Cerebellar nuclear complex (tissue), 1 donor: ENCODE measurements at places on chromosomes 1 and 21.

DNA sequence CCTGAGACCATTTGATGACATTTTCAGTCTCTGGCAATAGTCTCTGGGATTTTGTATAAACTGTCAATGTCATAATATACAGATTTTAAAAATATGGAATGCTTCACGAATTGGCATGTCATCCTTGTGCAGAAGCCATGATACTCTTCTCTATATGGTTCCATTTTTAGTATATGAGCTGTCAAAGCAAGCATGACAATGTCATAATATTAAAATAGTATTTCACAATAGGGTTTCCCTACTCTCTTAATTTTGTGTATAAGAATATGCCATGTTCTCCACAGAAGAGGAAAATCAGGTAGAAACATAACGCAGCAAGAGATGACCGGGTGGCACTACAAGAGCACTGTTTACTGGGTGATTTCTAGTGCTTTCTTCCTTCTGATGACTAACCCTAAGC, 8.3 kb upstream of the DIPK1A start:
- no peak for DNase-seq

DNA sequence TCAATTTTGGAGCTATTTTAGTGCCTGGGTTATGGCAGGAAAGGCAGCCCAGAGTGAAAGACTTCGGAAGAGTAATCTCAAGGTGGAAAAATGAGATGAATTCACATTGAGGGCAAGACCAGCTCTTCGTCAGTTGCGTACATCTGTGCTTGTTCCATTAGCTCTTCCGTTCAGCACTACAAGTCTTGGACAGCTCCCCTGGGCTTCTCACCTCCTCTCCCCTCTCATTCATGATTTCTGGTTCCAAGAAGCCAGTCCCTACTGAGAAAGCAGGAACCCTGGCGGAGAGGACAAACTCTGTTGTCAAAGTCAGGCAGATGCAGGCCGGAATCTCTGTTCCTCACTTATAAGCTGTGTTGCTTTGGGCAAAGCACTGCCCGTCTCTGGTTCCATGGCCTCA, 76.5 kb downstream of the ACTL8 start:
- DNase-seq = no peak

- DNase-seq = no peak
Measured at GRCh38 chr1:76881762-76882161, 14.5 kb downstream of the ST6GALNAC5 start.

DNA sequence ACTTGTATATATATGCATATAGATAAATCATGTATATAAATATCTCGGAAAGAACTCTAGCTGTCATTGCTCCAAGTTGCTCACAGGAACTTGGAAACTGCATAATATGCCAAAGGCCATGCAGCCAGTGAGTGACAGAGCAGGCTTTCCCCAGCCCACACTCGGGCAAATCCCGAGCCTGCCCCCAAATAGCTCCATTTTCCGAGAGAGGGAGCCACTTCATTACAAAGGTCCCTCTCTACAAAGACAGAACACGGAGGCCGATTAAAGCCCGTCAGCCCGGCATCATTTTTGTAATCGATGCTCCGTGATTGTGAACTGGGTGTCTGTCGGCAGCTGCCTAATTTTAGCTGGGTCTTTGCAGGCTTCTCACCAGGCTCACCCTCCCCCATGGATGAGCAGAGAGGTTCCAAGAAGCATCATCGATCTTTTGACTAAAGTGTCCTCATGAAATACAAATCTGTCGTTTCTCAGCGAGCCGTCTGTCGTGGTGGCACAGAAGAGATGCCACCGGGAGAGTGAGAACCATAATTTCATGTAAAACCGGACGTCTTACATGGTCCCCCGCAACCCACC, 663.9 kb downstream of the PTPRU start:
- no peak for DNase-seq

DNA sequence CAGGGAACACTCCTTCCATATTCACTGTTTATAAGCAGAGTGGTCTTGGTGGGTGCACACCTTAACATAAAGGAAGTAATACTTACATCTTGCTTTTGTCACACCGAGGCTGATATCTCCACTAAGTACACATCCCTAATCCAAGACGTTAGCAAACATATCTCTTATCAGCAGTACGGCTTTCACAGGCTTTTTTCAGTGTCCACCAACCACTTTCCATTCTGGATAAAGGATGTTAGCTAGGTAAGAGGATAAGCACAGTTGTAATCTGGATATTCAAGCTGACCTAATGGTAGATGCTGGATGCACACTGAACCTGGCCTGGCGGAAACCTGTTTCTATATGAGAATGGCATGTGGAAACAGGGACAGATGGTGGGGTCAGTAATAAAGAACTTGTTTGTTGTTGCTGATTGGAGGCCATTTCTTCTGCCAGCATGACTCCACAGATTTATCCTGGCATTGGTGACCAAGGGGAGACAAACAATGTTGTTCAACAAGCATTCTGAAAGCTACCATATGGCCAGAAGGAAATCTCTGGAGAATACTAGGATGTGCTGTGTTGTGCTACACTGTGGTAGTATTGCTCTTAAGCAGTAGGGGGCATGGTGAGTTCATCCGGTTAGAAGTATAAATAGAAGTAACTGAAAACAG, 416.4 kb downstream of the PTBP2 start:
- no peak for DNase-seq

GRCh38 chr1:205012391-205013140, 30.4 kb upstream of the CNTN2 start:
- no peak for DNase-seq

- peak; percentile 37 for DNase-seq
Measured at GRCh38 chr1:174998569-174999215, 1.1 kb upstream of the CACYBP start.

DNA sequence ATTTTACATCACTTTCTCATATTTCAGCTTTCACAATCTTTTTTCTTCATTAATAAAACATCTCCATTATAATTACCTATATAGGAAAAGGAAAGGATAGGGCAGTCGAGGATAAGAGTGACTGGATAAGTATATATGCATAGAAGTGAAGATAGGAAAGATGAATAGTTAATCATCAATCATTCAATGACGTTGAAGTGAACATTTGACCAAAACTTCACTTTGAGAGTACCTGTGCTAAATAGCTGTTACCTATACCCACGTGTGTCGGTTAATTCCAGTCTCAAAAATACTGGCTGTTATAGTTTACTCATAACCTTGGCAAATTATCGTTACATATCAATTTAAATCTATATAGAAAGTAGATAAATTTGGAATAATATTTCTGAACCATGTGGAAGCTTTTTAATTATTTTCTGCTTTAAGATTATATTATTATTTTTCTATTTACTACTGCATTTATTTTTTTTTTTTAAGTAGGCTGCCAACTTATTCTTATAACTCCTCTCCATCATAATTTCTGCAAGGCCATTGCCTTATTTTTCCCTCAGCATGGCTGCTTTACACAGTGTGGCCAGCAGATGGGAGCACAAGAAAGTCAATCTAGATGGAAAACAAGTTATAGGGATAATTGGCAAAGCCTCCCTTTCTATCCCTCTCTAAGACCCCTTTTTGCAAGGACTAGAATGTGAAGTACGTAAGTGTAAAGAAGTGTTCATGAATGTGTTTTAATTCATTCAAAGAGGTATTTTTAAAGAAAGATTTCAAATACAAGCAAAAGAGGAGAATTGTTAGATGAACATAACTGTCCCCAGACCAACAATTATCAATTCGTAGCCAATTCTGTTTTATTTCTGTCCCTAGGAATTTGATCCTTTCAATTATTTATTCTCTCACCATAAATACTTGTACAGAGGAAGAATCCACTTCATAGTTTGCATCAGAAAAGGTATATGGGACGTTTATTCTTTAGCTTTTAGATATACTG, 290.4 kb downstream of the KCNT2 start:
- DNase-seq = no peak

GRCh38 chr1:236206548-236206947, 64.2 kb downstream of the GPR137B start:
- DNase-seq = no peak

DNA sequence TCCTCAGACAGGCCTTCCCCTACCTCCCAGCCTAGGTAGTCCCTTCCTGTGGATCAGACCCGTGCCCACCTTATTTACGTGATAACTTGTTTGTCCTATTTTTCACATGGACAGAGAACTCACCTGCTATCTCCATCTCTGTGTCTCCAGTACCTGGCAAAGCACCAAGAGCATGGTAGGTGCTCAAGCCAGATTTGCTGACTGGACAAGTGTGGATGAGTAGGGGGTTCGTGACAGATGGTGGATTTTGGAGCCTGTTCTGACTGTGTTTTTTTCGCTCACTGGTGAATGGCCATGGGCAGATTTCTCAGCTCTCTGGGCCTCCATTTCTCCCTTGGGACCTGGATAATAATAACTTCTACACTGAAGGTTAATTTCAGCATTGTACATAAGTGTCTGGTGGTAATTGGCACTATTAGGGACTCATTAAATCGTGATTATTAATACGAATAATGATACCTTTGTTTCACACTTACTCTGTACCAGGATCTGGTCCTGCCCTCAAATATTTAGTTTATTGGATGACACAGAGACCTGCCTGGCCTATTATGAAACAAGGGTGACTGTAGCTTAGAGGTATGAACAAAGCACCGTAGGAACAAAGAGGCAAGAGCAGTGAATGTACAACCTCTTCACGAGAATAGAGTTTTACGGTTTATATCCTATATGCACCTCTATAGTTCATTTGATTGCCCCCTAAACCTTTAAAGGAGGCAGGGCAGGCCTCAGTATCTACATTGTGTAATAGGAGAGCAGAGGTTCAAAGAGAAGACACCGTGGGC, 24.5 kb upstream of the SLC26A9 start:
- no peak for DNase-seq

DNA sequence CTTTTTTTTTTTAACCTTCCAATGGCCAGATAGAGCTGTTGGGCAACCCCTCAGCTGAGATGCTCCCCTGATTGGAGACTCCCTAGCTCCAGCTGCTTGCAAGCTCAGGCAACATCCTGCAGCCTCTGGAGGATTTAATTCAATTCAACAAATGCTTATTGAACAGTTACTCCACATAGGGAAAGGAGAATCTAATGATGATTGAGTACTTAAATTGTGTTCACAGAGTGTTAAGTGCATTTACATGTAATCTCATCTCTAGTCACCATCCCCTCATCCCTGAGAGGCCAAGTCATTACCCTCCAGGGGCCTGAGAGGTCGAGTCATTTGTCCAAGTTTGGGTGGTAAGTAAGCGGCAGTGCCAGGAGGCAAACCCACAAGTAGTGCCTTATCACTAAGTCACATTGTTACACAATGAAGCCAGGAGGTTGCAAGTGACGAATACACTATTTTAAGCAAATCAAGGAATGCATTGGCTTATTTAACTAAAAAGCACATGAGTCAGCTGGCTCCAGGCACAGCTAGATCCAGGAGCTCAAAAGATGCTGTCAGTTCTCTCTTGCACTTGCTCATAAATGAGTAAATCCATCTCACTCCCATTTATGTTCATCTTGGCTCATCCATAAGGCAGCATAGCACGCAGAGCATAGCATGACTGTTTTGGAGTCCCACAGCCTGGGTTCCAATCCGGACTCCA, 64.3 kb downstream of the OPTC start:
- no peak for DNase-seq

DNA sequence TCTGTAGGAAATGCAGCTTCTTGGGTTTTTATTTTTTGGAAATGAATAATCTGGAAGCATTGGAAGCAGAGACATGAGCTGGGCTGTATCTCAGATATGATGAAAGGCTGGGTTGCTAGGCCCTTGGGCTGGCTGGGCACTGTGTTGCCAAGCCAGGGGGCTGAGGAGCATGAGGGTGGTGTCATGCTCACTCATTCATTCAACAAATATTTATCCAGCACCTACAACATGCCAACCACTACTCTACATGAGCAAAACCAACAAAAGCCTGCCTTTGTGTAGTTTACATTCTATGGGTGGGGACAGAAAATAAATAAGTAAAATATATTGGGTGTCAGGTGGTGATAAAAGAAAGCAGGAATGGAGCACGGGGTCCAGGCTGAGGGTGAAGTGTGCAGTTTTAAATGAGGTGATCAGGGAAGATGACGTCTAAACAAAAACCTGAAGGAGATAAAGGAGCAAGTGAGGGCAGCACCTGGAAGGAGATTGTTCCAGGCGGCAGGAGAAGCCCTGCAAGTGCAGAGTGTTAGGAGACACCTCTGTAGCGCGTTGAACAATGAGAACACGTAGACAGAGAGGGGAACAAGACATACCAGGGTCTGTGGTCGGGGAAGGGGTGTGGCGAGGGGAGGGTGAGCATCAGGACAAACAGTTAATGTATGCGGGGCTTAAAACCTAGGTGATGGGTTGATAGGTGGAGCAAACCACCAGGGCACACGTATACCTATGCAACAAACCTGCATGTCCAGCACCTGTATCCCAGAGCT, 10.9 kb downstream of the TAGLN2 start:
- no peak for DNase-seq

- DNase-seq = no peak
Measured at GRCh38 chr1:41241354-41241748, 755 bp downstream of the SCMH1 start.

- no peak for DNase-seq
Measured at GRCh38 chr1:62280150-62280549, 39.1 kb downstream of the KANK4 start.

DNA sequence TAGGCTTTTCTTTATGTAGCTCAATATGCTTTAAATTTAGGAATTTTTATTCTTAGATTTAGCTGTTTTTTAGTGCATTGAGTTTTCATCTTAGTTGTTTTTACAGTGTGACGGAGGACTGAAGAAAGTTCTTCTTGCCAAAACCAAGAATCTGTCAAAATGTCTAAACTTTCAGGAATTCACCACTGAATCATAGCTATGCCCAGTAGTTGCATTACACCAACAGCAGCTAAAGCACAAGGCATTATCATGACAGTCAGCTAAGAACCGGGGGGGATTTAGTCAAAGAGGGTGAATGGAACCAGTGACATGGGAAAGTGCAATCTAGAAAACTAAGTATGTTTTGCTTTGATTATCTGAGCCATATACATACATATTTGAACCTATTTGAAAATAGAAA, 6.5 kb upstream of the C1orf146 start:
- DNase-seq = no peak

GRCh38 chr1:246773213-246773641, 49.0 kb downstream of the SCCPDH start:
- DNase-seq = no peak

- no peak for DNase-seq
Measured at GRCh38 chr1:20982316-20982715, 194.4 kb downstream of the EIF4G3 start.

- DNase-seq = no peak
Measured at GRCh38 chr1:181658581-181658980, 175.3 kb downstream of the CACNA1E start.

GRCh38 chr21:31624961-31625491, 34.5 kb upstream of the SOD1 start:
- no peak for DNase-seq

DNA sequence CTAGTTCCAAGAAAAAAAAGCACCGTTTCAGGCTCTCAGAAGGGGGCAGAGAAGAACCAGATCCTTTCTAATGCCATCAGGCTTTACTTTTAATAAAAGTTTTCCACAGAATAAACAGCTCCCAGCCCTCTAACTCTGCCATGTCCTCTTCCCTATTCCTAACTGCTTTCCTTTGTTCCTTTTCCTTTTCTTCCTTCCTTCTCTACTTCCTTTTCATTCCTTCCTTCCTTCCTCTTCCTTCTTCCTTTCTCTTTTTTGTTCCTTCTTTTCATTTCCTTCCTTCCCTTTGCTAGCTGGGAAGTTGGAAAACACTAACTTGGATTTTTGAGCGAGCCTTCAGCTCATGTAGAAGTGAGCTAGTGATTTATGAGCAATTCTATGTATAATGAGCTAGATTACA, 46.2 kb downstream of the KDM5B start:
- DNase-seq = no peak

- DNase-seq = no peak
Measured at GRCh38 chr1:41599912-41600311, 115.4 kb upstream of the EDN2 start.
